ENCODE measurements at places on chromosomes 5 and 9. TPM values are rescaled to one million over a fixed set of nuclear protein-coding genes. Genes with fewer than 3 reads are reported as not detected.

The MACIR gene
- 13.3 TPM for total RNA-seq

GRCh38 chr5:160359816-160360215, 10.6 kb downstream of the C1QTNF2 start:
- peak; percentile 56 for DNase-seq
- H3K27ac ChIP-seq: no peak overlapping the region
- H3K4me3 ChIP-seq: no peak overlapping the region

DNA sequence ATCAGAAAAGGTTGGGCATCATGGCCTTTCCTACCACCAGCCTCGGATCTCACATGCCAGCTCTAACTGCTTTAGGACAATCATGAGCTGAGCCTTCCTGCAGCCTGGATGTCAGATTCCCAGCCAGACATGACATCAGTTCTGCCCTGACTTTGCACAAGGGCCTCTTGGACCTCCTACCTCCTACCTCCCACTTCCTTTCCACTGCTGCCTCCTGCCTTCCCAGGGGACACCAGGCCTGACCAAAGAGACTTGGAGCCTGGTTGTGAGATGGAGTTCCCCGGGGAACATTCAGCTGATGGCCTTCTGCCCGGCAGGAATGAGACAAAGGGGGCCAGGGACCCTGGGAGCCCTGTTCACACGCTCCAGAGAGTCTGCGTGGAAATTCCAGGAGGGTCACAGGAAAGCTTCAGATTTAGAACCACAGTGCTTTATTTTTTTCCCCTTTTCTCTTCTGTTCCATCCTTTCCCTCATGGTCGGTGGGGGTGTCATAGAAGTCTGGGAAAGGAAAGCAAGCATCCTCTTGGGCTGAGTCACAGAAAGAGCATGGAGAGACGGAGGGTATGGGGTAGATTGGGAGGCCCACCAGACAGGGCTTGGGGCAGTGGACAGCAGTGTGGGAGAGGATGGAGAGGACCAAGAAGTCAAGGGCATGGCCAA, 35.4 kb upstream of the IL17B start:
- no peak for DNase-seq
- H3K4me3 ChIP-seq: no peak overlapping the region
- H3K36me3 ChIP-seq: no peaks in the 10 kb centered on the region
- H3K27ac ChIP-seq: no peak overlapping the region
- no peaks in the 10 kb centered on the region for H3K4me1 ChIP-seq

DNA sequence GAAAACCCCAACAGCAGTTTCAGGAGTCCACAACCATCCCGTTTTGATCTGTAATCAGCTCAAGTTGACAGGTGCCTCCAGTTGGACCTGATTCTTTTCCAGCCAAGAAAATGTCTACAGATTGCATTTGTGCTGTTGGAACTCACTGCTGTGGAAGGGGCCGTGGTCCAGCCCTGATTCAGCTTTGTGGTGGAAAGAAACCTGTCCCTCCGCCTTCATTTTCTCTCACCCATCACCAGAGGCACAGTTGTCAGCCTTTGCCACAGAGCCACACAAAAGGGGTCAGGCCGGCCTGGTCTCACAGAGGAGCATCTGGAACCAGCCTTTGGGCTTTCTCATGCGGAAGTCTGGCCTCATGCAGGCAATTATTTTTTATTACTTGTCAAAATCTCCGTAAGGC, 483.6 kb downstream of the GADD45G start:
- no peaks in the 10 kb centered on the region for H3K27me3 ChIP-seq
- no peak overlapping the region for H3K27ac ChIP-seq
- H3K36me3 ChIP-seq: no peaks in the 10 kb centered on the region
- no peaks in the 10 kb centered on the region for H3K4me1 ChIP-seq
- no peak for DNase-seq

GRCh38 chr5:118321081-118321480, 667.3 kb downstream of the DTWD2 start:
- DNase-seq: no peak
- H3K36me3 ChIP-seq: no peaks in the 10 kb centered on the region
- no peak overlapping the region for H3K4me3 ChIP-seq
